ENCODE measurements at places on chromosomes 6 and 20.

DNA sequence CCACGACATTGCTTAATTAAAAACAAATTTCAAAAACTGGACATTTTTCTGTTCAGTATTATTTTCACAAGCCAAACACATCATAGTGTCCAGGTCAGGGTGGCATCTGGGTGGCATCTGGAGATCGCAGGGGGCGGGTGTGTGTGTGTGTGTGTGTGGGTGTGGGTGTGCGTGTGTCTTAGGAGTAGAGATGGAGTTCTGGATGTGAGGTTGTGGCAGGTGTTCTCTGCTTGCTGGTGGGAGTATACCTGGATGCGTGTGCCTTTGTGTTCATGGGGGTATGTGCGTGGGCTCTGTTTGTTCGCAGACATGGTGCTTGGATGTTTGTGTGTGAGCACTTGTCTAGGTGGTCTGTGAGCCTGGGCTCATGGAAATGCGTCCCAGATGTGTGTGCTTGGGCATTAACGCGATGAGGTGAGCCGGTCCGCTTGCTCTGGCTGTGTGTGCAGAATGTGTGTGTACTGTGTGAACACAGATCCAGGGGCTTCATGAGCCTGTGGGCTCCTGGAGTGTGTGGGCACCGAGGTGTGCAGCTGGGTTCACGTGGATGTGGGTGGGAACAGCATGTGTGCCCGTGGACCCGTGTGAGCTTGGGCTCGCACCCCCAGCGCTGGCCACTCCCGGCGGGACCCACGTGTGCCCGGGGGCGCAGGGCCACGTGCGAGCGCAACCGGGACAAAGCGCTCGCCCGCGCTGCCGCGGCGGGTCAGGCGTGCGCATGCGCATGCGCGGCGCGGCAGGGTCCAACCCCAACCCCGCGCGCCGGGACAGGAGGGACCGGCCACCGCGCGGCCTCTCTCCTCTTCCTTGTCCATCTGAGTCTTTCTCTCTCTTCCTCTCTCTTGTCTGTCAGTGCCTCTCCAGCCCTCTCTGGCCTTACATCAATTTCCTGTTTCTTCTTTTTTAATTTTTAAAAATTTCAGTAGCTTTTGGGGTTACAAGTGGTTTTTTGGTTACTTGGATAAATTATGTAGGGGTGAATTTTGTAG, 60.4 kb downstream of the SRC start:
- no peak for DNase-seq

DNA sequence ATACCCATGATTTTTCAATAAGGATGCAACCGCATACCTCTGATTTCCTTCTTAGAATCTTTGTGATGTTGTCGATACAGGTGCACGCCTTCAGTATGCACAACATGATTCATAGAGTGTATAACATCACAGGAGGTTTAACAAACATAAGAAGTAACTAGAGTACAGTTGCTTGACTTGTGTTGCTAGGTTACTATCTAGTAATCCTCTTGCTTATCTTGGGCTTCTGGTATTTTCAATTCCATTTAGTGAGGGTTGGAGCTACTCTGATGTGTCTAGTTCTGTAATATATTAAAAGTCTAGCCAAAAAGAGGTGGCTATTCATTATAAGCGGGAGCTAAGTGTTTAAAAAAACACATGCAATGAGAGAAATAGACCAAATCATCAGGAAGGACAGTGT, 85.5 kb upstream of the TENT5A start:
- DNase-seq, result no peak

- no peak for DNase-seq
These were observed 48.8 kb downstream of the DST start for GRCh38 chr6:56593801-56594318.

GRCh38 chr20:32495217-32495565, 89.9 kb downstream of the NOL4L start:
- no peak for DNase-seq

DNA sequence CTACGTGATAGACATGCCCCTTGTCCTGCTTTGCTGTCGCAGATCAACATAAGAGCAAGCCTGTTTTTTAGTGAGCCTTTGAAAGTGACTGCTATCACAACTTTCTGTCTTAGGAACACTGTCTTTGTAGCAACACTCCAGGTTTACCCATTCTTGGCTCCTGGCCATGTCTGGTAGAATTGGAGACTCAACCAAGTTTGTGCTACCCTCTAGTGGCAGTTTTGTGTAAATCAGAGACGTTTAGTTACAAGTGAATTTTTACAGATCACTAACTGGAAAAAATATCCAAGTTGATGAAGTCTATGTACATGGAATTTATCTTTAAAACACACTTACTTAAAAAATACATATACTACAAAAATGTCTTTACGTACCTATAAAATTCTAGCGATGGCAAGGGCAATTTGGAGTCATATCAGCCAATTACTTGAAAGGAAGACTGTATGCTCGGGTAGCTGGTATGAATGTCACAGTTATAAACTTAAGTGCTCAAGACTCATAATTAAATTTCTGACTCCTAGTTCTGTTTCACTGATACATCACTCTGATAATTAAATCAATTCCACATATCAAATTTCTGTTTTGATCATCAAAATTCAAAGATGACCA, 101.4 kb downstream of the ADGB start:
- no peak for DNase-seq

DNA sequence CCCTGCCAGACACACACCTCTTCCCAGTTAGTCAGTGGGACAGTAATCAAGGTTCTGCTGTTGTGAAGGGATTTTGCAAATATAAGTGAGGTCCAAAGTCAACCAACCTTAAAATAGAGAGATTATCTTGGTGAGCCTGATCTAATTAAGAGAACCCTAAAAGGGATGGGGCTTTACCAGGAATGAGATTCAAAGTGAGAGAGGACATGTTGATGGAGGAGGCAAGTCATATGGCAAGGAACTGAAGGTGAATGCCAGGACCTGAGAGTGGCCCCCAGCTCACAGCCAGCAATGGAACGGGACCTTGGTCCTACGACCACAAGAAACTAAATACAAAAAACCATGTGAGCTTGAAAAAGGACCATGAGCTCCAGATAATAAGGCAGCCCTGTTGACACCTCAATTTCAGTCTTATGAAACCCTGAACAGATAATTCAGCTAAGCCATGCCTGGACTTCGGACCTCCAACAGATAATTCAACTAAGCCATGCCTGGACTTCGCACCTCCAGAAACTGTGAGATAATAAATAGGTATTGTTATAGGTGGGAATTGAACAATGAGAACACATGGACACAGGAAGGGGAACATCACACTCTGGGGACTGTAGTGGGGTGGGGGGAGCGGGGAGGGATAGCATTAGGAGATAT, 253.4 kb downstream of the GMPR start:
- DNase-seq, result no peak

GRCh38 chr20:63433756-63434531, 38.5 kb downstream of the KCNQ2 start:
- no peak for DNase-seq
